H9 (cell line): ENCODE measurements at places on chromosomes 7 and 10.

GRCh38 chr10:102975483-102976379 lies 57.6 kb downstream of the CNNM2 start:
- DNase-seq, result no peak

- DNase-seq, result no peak
Observed at GRCh38 chr10:1036341-1036791, 10.7 kb upstream of the IDI2 start.

- DNase-seq, result no peak
Observed at GRCh38 chr7:133303931-133304330, 51.1 kb downstream of the EXOC4 start.

- no peak for DNase-seq
Observed at GRCh38 chr10:115026056-115026745, 67.0 kb upstream of the ATRNL1 start.

- DNase-seq, result no peak
Observed at GRCh38 chr10:132714986-132715775, 70.8 kb downstream of the NKX6-2 start.

- peak; percentile 68 for DNase-seq
Observed at GRCh38 chr10:99235658-99236626, at the start of gene HPSE2. HPSE2 (minus strand) TSS chr10:99235852.

DNA sequence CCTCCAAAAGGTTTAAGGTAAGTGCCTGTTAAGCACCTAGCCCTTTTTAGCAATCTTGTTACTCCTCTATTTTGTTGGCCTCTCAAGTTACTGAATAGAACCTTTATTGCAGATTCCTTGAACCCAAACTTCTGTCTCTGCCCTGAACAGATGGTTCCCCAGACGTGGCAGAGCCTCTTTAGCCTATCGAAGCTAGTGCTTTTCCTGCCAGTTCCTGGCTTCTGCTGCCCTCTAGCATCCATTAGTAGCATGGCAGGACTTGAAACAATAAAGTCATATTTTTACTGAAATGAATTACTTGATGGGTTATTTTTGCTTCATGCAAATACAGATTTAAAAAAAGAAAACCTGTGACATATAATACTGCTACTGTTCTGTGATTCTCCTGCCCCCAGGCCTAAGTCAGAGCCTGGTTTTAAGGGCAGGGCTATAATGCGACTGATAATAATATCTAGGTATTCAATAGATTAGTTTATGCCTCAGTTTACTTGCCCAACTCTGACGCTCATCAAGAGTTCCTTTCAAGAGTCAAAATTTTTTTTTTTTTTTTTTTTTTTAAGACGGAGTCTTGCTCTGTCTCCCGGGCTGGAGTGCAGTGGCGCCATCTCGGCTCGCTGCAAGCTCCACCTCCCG lies 84.3 kb upstream of the PHF14 start:
- peak; percentile 47 for DNase-seq
